ENCODE measurements at places on chromosomes 6 and 20.

DNA sequence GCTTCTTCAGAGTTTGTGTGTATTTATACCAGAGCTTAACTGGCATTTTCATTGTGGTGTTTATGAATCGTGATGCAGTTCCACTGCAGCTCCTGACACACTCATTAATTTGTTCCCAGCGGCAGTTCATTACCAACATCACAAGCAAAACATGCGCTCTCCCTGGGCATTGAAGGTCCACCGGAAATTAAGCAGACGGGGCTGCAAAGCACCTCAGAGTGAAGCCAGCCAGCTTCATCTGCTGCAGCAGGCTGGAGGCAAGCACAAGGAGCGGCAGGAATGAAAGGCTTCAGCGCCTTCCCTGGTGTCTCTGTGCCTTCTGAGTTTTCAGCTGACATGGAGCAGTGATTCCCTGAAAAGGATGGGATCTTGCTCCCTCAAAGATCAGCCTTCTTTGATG lies 246.0 kb upstream of the SPTLC3 start:
- no peak for DNase-seq

- no peak for DNase-seq
Measured at GRCh38 chr6:2739335-2739734, 11.4 kb downstream of the MYLK4 start.

DNA sequence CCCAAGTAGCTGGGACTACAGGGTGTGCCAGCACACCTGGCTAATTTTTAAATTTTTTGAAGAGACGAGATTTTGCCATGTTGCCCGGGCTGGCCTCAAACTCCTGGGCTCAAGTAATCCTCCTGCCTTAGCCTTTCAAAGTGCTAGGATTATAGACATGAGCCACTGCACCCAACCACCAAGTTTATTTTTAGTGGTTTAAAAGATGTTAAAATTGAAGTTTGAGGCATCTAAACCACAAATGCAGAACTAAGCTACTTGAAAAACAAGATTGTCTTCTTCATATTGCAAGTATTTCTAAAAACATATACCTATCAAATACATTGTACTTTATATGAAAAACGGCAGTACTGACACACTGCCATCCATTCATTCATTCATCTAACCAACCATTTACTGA lies 31.6 kb downstream of the WASF1 start:
- no peak for DNase-seq

DNA sequence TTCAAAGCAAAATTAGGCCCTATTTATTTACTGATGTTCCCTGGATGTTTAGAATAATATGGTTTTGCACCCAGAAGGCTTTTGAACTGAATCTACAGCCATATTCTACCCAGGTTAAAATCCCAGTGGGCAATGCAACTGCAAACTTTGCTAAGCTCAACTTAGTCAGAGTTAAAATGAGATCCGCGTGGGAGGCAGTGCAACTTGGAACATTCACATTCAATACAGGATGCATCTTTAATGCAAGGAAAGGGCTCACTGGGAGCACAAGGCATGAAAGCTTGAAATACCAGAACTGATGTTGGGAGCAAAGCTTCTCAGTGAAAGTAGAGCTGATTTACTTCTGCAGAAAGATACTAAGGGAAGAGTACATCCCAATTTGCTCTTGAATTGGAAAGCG lies 281.2 kb upstream of the DEFB112 start:
- DNase-seq: no peak

DNA sequence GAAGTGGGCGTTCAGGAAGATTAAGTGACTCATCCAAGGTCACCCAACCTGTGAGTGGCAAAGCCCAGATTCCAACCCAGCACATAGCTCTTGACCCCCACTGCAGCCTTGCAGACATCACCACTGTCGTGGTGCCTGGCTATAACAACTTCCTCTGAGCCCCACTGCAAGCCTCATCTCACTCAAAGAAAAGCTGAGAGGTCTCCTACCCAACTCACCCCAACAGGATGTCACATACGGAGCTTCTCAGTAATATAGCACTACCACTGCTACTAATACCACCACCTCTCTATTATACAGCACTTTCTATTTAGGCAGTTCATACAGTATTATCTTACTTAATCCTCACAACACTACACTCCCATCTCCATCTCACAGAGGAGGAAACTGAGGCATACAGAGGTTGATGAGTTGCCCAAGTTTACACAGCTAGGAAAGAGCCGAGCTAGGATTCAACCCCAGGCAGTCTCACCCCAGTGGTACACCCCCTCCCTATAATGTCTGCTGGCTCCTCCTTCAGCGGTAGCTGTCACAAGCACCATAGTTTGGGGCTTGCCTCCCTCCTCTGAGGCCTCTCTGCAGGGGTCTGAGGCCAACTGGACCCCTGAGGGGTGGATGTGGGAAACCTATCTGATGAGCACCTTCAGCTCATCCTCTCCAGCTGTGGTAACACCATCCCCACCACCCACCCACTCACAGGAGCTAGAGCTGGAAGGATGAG lies 19.5 kb downstream of the TFEB start:
- DNase-seq: no peak

- no peak for DNase-seq
Measured at GRCh38 chr20:24185791-24186190, 197.2 kb upstream of the GGTLC1 start.

- no peak for DNase-seq
Measured at GRCh38 chr20:49868964-49869363, 46.4 kb downstream of the SPATA2 start.

DNA sequence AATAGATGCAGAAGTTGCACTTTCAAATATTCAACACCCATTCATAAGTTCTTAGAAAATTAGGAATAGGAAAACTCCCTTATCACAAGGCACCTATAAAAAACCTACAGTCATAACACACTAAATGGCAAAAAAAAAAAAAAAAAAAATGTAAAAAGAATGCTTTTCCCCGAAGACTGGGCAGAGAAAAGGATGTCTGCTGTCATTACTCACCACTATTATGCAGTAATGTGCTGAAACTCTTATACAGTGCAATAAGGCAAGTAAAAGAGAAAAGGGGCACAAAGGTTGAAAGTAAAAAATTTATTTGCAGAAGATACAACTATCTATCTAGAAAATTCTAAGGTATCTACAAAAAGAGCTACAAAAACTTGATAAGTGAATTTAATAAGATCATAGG lies 607.8 kb upstream of the ARID1B start:
- no peak for DNase-seq

Data from germinal center (tissue), 1 donor.